ENCODE measurements at places on chromosomes 7 and 10.

DNA sequence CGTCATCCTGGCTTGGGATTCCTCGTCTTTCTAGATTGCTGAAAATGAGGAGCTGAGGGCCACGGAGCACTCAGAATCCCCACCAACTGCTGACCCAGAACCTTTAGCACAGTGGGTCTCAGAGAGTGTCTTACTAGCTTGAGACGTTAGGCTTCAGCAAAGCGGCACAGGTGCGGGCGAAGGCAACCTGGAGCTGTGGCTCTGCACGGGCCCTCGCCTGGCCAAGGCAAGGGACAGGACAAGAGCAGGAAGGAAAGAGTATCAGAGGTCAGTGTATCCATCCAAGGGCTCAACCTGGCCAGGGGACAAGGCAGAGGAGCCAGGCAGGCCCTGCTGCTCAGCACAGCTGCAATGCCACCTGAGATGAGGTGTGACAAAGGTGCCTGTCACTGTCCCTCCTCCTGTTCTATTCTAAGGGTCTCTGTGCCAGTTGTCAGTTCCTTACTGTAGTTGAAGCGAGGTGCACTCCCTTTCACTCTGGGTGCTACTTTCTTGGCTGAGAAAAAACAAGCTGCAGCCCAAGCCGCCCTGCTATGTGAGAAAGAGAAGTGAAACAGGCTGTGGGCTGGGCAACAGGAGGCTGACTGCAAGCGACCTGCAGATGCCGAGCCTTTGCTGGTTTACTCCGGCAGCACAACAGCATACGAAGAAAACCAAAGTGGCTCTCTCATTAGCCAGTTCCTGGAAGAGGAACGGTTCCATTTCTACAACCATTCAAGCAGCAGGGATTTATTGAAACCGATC is 33.3 kb upstream of the KDM7A start:
- DNase-seq = no peak

DNA sequence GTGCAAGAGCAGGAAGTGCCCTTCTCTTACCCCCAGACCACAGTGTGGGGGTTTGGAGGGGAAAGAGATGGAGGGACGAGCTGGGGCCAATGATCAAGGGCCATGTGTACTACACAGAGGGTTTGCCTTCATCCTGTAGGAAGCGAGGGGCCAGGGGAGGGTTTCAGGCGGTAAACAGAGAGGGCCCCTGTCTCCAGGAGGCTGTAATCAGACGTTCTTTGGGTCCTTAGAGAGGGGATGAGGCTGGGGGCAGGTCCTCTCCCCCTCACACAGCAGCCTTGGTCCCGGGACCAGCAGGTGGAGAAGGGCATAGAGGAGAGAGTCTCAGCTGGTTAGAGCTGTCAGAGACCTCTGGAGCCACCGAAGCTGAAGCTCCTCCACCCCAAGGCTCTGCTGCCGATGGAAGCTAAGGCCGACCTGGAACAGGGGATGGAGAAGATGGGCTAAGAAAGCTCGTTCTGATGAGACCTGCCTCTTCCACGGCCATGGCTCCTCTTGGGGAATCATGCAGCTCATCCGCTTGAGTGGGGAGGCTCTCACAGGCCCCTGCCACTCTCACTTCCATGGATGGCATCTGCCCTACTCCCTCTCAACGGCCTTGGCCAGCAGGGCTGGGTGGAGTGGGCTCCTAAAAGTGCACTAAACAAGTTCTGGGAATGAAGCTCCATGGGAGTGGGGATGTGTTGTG is 3.5 kb downstream of the LOXL4 start:
- DNase-seq = no peak

DNA sequence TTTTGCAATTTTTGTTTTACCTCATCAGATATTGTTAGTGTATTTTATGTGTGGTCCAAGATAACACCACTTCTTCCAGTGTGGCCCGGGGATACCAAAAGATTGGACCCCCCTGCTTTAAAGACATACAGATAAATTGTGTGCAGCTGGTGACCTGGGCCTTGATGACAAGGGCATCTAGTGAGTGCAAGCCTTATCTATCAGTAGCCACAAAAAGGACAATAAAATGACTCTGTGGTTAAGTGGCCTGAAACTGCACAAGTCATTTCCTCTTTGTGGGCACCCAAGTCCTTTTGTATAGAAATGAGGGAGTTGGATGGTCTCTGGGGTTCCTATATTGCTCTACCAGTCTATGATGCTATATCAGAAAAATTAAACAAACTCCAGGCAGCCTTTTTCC is 98.1 kb downstream of the PARD3 start:
- no peak for DNase-seq

DNA sequence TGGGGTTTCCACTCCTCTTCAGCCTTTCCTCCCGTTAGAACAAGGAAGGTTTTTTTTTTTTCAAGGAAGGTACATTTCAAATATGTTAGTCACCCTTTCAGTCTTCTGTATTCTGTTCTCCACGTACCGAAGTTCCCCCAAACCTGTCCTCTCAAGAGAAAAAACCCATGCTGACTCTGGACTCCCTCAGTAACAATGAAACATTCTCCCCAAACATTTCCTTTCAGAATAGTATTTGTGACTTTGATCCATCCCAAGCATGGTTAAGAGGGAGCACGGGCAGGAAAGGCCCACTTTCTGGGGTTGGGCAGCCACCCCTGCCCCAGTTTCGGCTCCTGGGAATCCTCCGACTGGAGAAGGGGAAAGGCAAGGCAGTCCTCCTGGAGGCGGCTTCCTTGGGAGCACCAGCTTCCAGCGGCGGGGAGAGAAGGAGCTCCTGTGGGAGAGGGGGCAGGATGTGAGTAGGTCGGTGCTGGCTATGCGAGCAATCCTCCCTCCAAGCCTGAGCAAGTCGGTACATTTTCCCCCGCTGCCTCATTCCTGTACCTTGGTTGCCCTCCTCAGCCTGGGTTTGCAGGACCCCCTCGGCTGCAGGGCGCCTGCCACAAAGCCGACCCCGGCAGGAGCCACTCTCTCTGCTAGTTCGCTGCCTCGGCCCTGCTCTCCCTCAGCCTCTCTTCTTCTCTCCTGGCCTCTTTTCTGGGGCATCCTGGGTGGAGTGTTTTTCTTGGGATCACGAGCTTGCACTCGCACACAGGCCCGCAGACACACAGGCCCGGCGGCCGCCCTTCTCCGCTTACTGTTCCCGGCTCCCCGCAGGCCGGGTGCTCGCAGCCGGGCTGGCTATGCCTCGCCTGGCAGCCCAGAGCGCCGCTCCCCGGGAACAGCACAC is 2.1 kb upstream of the HOXA1 start:
- no peak for DNase-seq

- peak; percentile 59 for DNase-seq
These were observed 817 bp downstream of the MLLT10 start for GRCh38 chr10:21534604-21535493.

GRCh38 chr7:50791938-50792341 is 9.2 kb upstream of the GRB10 start:
- peak; percentile 74 for DNase-seq

DNA sequence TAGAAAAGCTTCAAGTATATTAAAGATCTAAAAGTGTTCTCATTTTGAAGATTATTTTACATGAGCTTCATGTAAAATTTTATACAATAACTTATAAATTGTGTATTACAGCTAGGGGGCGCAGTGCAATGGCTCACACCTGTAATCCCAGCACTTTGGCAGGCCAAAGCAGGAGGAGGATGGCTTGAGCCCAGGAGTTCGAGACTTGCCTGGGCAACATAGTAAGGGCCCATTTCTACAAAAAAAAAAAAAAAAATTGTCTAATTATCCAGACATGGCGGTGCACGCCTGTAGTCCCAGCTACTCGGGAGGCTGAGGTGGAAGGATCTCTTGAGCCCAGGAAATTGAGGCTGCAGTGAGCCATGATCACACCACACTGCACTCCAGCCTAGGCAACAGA is 16.6 kb downstream of the ACBD5 start:
- peak; percentile 61 for DNase-seq

GRCh38 chr10:123997486-123998196 is 95.8 kb downstream of the CHST15 start:
- DNase-seq = peak; percentile 97

GRCh38 chr7:150439967-150440366 is 10.5 kb upstream of the GIMAP8 start:
- peak; percentile 15 for DNase-seq

GRCh38 chr10:49037187-49037586 is 78.1 kb downstream of the VSTM4 start:
- DNase-seq = peak; percentile 14

GRCh38 chr10:51878695-51879094 is 179.3 kb upstream of the CSTF2T start:
- DNase-seq = no peak

Data from choroid plexus epithelial cell (primary cell).